Activated T-helper 1 cell treated with anti-CD3 and anti-CD28 coated beads, Interleukin-12 subunit alpha, Interleukin-12 subunit beta, Interleukin-2, Interleukin-4 antibody, amounts not matched to agents 30 ng/mL and 10 ng/mL and 1 ng/mL, durations not matched to agents 14 hours and 24 hours and 36 hours (primary cell): ENCODE measurements at places on chromosomes 3 and 15. TPM values are rescaled to one million over a fixed set of nuclear protein-coding genes. Genes with fewer than 3 reads are reported as not detected.

DNA sequence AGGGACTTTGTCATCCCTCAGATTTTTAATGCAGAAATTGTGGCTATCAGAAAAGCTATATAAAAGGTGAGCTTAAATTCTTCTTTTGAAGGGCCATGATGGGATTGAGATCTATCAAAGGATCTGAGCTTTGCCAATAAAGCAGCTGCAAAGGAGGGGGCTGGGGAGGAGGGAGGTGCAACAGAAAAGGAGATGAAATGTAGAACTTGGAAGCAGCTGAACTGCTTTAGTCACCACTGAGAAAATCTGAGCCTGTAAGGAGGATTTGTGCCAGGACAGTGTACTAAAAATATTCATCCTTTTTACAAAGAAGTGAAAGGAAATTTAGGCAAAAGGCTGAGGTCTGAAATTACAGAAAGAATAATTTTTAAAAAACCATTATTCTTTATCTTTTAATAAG is 10.4 kb downstream of the TSPAN3 start:
- no peaks in the 10 kb centered on the region for H3K27me3 ChIP-seq
- H3K36me3 ChIP-seq, result peaks cover 4% of the 10 kb centered on the region
- H3K4me1 ChIP-seq, result peaks cover 22% of the 10 kb centered on the region
- H3K4me3 ChIP-seq, result no peak overlapping the region
- no peak for DNase-seq
- H3K27ac ChIP-seq, result no peak overlapping the region

DNA sequence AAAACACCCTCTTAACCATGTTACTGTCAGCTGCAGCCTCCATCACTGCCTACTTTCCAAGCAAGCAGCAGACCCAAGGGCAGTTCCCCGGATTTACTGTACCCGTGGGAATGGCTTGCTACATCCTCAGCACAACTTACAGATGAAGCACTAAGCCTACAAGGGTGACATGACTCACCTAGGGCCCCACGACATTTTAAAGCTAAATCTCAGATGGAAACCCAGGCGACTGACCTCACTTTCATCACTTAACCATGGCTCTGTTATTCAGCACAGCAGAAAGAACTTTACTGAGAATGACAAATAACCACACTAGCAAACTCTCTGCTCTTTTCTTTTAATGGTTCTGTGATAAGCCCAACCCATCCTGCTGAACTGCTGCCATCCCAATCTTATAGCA is 65.6 kb downstream of the SUMF1 start:
- H3K36me3 ChIP-seq, result peaks cover 19% of the 10 kb centered on the region
- H3K27ac ChIP-seq, result peak overlapping the region; percentile 84
- peak overlapping the region; percentile 48 for H3K4me3 ChIP-seq
- no peak for DNase-seq

DNA sequence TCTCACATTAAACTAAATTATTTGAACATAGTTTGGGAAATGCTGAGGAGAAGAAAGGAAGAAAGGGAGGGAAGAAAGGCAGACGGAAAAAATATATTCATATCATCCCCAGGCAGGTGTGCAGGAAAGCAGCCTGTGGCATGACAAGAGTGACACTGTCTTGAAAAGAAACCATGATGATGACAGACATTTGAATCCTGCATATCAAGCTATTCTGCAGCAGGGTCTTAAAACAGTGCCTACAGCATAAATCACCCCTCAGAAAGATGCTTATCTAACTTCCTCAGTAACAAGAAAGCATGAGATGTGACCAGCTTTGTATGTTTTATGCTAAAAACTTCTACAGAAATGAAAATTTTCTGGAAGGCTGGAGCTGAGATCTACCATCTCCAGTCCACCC is 144.5 kb upstream of the GRM7 start:
- H3K4me1 ChIP-seq, result no peaks in the 10 kb centered on the region
- H3K27ac ChIP-seq, result no peak overlapping the region
- no peak for DNase-seq
- no peak overlapping the region for H3K4me3 ChIP-seq

GRCh38 chr3:18126772-18127171 is 298.4 kb downstream of the SATB1 start:
- no peak overlapping the region for H3K27ac ChIP-seq
- H3K36me3 ChIP-seq, result no peaks in the 10 kb centered on the region
- H3K4me1 ChIP-seq, result no peaks in the 10 kb centered on the region

DNA sequence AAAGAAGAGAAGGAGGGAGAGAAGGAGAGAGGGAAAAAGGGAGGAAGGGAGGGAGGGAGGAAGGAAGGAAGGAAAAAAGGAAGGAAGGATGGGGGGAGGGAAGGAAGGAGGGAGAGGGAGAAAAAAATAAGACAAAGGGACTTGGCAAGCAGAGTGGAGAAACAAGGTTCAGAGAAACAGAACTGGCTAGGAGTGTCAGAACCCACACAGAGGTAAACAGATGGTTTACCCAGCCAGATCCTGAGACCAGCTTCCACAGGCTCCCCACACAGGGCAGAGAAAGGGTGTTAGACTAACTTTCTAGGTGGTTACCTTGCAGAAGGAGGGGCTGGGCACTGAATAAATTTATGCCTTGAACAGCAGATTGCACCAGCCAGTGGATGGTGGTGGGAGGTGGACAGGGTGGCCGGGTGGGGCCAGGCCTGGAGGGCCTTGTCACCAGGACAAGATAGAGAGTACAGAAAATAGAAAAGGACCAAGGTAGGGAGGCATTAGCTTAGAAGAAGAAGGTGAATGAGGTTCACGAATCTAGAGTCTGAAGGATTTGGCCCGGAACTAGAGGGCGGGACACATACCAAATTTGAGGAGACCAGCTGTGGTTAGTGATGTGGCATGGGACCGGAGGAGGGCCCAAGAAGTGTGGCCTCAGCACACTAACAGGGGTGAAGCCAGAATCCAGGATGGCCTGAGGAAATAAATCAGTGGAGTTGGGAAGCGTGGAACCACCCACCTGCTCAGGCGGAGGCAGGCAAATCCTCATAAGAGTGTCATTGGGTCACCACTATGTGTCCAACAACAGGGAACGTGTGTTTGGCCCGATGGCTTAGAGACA is 1.2 kb upstream of the TM4SF1 start:
- no peak overlapping the region for H3K27ac ChIP-seq
- H3K4me3 ChIP-seq, result no peak overlapping the region
- H3K36me3 ChIP-seq, result no peaks in the 10 kb centered on the region

GRCh38 chr3:193590088-193590856 is 2.7 kb upstream of the OPA1 start:
- no peaks in the 10 kb centered on the region for H3K27me3 ChIP-seq
- no peak for DNase-seq
- no peak overlapping the region for H3K4me3 ChIP-seq
- no peak overlapping the region for H3K27ac ChIP-seq
- peaks cover 4% of the 10 kb centered on the region for H3K36me3 ChIP-seq

The SEC61A1 gene
- total RNA-seq, result 205 and 214 TPM in 2 replicates
